Germinal center (tissue), 1 donor: ENCODE measurements at places on chromosomes 11 and 22.

- no peak for DNase-seq
These were observed 30.2 kb downstream of the ZBTB16 start for GRCh38 chr11:114089748-114090147.

- no peak for DNase-seq
These were observed 21.2 kb downstream of the IGSF9B start for GRCh38 chr11:133935551-133935910.

GRCh38 chr11:47611348-47611794, 17.2 kb upstream of the C1QTNF4 start:
- DNase-seq: peak; percentile 52

- DNase-seq: peak; percentile 10
These were observed 4.7 kb upstream of the ARHGAP42 start for GRCh38 chr11:100682247-100682969.

- DNase-seq: no peak
These were observed 56.4 kb downstream of the UBASH3B start for GRCh38 chr11:122711831-122712381.

GRCh38 chr11:4466871-4467442, 15.5 kb upstream of the OR52K1 start:
- no peak for DNase-seq

GRCh38 chr11:71336176-71336995, 84.0 kb upstream of the SHANK2 start:
- no peak for DNase-seq
